CD4-positive, alpha-beta T cell treated with Interleukin-12 subunit alpha and Interleukin-12 subunit beta, for 1 hour (primary cell): ENCODE measurements at places on chromosomes 5 and 9.
A peak's percentile ranks its signal among the peaks of the same experiment; 100 is the strongest.

DNA sequence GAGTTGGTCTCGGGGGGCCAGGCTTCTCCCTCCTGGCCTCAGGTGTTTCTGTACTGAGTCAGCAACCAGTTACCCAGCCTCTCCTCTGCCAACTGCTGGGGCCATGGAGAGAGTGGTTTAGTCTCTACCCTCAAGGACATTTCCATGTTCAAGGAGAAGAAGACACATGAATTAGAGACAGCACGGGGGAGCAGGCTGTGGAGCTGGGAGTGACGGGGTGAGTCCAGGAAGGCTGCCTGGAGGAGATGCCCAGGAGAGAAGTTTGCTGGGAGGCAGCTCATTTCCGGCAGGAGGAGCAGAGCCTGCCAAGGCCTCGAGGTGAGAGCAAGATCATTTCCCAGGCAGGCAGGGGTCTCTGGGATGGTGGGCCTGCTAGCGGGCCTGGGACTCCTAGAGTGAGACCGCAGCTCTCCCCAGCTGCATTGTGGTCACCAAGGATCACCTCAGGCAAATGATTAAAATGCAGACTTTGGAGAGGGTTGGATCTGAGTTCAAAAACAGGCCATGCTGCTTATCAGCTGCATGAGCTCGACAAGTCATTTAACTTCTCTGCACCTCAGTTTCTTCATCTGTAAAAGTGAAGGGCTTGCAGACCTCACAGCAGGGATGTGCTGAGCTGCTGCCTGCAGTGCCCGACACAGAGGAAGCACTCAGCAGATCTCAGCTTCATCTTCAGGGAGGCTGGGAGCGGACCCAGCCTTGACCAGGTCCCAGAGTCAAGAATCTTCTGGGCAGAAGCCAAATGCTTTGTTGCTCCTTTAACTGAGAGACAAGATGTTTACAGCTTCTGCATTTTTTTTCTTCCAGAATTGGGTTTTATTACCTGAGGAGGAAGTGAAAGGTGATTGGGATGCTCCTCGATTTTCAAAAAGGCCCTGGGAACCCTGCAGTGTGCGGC, 35.2 kb downstream of the NEK6 start:
- no peak for DNase-seq

GRCh38 chr9:34459941-34460340, 1.3 kb downstream of the DNAI1 start:
- DNase-seq, result no peak

- peak; percentile 7 for DNase-seq
Measured at GRCh38 chr9:90287567-90288274, 354.9 kb downstream of the DIRAS2 start.

DNA sequence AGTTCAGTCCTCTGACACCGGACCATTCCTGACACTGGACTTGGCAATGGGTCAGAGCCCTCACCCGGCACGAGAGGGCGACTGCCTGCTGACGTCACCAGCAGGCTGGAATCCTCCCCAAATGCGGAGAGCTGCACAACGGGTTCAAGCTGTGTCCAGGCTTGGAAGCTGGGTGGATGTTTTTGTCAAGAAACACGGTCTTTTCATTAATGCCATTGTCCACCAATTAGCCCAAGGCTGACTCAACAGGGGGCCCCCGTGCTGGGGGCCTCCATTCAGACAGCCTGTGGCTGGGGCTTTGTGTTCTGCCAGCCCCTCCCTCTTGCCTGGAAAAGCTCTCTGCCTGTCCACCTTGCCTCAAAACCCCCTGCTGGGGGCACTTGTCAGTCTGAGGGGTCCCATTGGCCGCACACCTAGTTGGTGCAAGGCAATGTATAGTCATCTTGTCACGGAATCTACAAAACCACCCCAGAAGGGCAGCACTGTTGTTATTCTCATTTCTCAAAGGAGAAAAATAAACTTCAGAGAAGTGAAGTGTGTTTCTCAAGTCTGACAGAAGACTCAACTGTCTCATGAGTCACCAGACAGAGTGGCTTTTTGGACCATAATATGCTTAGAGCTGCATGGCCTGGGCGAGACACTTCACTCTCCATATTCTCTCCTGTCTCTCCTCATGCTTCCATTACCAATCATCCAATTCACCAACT, 24.6 kb downstream of the NDUFA8 start:
- DNase-seq, result no peak

DNA sequence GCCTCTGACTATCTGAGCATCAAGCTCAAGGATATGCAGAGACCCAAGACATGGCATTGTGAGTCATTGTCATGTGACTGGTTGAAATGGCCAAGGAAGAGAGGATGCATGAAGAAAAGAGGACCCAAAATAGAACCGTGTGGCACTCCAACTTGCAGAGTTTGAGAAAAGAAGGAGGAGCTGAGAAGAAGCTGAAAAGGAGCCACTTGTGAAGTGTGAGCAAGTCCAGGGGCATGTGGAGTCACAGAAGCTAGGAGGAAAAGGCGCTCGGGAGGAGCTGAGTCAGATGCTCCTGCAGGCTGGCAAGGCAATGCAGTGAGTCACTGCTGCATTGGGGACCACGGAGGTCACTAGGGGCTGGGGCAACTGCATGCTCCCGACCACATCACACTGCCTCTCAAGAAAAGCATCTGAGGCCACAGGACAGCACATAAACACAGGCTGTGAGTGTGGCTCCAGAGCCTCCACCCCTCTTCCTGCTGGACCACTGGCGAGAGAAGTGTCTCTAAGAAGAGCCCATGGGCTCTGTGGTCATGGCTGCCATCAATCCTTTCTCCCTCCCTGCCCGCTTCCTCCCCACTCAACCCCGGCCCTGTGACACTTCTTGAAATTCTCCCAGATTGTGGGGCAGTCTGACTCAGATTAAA, 197.6 kb downstream of the DRD1 start:
- no peak for DNase-seq

- DNase-seq, result no peak
Measured at GRCh38 chr5:133466556-133467334, 145.6 kb downstream of the FSTL4 start.

DNA sequence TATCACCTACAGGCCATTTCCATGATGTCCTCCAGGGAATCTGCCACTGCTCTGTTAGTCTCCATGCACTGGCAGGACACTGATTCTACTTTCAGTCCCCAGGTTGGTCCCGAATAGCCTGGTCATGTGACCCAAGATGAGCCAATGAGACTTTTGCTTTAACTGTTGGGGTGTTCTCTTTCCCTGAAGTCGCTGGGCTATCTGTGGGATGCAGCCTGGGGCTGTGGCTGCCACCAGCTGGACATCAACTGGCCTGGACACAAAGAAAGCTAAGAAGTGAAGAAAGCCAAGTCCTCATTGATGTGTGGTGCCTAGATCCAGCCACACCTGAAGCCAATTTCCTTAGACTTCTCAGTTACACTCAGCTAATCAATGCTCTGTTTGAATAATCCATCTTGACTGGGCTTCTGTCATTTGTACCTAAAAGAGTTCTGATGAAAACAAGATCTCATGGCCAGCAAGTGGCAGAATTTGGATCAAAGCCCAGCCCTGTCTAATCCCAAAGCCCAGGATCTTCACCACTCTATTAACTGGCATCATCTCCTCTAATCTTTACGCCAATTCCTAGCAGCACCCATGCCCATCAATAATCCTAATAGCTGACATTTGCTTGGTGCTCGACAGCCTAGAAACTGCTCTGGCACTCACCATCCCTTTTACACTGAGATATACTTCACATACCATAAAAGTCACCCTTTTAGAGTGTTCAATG, 37.0 kb downstream of the SH3PXD2B start:
- no peak for DNase-seq

GRCh38 chr9:120759755-120760400, 33.3 kb downstream of the FBXW2 start:
- DNase-seq, result no peak
